ENCODE measurements at places on chromosomes 2 and 18.
A peak's percentile ranks its signal among the peaks of the same experiment; 100 is the strongest.

DNA sequence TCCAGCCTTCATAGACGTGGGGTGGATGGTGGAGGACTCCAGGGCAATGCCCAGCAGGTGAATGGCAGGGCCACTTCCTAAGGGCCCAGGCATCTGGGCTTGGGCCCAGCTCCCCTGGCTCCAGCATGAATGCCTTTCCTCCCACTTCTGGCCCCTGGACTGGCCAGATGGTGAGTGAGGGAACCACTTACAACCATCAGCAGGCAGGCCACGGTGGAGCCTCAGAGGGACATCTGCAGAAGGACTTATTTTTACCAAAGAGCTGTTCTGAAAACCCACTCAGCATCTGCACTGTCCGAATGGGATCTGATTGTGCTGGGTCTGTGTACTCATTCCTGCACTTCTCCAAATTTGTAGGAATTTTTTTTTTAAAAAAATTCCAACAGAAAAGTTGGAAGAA, 69.6 kb downstream of the SNTG2 start:
- no peak for DNase-seq

- no peak for DNase-seq
Observed at GRCh38 chr2:174964404-174964803, 40.8 kb downstream of the CHN1 start.

DNA sequence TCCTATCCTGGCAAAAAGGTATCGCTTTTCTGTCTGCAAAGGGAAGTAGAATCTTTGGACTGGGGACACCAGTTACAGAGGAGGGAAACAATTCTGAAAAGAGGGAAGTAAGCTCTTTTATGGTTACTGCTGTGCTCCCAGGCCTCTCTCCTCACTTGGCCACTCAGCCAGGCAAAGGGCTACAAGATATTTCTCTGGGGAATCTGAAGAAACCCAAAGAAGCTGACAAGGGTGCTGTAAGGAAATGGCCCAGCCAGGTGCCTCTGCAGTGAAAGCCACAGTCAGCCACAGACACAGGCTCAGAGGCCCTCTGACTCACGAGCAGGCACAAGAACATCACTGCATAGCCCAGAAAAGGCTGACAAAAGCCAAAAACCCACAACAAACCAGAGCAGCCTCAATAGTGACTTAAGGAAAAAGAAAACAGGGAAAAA, 5.8 kb downstream of the HDLBP start:
- no peak for DNase-seq

- DNase-seq, result no peak
Observed at GRCh38 chr2:20334605-20335203, 15.9 kb downstream of the PUM2 start.

DNA sequence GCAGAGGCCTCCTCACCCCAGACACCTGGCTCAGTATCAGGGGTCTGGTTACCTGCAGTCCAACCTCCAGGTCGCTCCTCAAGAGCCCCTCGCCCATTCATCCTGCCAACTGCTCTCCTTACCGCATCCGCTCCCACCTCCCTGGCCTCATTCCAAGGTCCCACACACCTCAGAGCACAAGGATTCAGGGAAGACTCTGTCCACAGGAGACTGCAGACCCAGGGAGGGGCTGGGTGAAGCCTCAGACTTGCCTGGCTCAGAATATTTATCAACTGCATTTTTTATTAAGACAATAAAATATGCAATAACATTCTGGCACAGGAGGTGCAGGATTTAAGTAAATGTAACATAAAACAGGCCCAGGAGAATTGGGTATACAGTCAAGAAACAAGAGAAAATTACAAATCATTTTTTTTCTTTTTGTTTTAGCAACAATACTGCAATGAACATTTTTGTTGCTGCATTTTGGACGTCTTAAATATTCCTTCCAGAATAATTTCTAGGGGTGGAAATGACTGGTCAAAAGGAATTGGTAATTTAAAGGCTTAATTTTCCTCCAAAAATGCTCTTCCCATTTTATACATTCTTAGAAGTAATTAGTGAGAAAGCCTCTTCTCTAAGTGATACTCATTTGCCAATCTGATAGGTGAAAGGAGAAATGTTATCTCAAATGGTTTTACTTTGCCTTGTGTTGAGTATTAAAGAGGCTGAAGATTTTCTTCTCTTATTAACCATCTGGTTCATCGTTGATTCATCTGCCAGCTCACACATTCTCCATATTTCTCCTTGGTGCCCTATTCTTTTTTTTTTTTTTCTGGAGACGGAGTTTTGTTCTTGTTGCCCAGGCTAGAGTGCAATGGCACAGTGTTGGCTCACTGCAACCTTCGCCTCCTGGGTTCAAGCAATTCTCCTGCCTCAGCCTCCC, 42.5 kb downstream of the TEX44 start:
- DNase-seq, result no peak

GRCh38 chr2:203720915-203721672, 14.7 kb downstream of the CD28 start:
- no peak for DNase-seq

DNA sequence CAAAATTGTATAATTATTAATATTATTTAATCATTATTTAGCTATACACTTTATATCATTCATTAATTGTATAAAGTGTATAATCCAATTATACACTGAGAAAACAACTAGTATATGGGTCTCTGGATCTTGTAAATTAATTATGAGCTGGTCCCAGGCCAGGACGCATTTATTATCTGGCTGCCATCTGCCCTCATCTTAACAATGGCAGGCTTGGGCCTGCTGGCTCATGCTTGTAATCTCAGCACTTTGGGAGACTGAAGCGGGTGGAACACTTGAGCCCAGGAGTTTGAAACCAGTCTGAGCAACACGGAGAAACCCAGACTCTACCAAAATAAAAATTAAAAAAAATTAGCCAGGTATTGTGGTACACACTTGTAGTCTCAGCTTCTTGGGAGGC, 502.2 kb upstream of the NRXN1 start:
- no peak for DNase-seq

- DNase-seq, result no peak
Observed at GRCh38 chr2:172819943-172820342, 84.3 kb downstream of the RAPGEF4 start.

DNA sequence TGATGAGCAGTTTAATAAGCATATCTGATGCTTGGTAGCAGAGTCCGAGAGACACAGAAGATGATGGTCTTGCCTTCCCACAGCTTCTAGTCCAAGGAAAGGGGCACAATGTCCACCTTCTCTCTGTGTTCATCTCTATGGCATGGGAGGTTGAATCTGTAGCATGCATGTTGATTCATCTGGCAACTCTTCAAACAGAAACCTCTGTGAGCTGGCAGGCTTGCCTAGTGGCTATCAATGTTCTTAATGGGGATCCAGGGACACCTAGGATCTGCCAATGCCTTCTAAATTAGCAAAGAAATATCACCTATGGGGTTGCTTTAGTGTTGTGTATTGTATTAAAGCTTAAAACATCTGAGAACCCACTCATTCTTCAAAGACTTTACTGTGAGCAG, 170.8 kb downstream of the INO80D start:
- no peak for DNase-seq

GRCh38 chr18:62777814-62778213, 62.5 kb downstream of the PHLPP1 start:
- no peak for DNase-seq

GRCh38 chr2:191166756-191167445, 16.1 kb upstream of the STAT4 start:
- DNase-seq, result no peak

DNA sequence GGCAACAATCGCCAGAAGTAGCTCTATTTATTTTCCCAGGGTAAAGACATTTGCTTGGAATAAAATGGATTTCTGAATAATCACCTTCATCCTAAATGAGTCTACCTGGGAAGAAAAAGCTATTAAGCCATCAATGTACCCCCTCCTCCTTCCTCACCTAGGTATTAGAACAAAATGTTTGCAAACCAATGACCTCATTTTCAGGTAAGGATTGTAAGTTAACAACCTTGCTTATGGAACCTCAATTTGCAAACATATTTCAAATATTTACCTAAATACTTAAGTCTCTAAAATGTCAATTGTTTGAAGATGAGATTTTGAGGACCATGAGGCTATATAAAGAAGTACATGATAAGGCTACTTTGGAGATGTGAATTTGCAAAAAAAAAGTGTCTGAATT, 43.9 kb downstream of the CAVIN2 start:
- DNase-seq, result no peak

DNA sequence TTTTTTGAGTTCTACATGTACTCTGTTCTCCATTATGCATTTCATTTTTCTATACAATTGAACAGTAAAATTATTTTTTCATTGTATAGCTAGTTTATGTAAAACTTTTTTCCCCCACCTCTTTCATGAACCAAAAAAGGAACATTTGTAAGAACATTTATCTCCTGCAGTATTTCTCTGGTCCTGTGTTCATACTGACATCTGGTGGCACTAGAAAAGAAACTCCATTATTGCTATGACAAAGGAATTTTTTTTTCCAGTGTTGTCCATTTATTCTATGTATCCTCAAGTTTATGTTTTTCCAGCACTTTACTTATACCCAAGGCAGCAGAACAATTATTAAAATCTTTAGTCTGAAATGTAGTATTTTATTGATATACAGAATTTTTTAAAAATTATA, 27.4 kb upstream of the CHAC2 start:
- DNase-seq, result no peak

- no peak for DNase-seq
Observed at GRCh38 chr2:67835266-67835665, 227.5 kb downstream of the C1D start.

DNA sequence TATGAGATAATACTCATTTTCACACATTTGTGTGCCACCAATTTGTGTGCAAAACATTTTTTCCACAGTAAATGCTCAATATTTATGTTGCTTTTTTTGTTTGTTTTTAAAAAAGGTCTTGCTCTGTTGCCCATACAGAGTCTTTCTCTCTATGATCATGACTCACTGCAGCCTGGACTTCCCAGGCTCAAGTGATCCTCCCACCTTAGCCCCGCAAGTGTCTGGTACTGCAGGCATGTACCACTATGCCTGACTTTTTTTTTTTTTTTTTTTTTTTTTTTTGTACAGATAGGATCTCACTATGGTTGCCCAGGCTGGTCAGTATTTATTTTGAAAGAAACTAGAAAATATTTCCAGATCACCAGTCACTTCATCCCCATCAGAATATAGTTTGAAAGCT, 297.8 kb upstream of the GYPC start:
- DNase-seq, result no peak

DNA sequence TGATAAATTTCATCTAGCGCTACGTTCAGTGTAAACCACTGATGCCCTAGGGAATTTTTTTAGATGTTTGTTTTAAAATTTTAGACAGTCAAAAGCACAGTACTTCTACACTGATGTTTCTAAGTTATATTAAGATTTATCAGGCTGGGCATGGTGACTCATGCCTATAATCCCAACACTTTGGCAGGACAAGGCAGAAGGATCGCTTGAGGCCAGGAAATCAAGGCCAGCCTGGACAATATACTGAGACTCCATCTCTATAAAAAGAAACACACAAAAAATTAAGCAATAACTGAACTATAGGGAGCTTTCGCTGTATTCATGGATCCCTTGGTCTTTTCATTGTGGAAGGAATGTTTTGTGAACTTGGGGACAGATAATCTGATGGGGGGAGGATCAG, 50.6 kb upstream of the MAPRE2 start:
- no peak for DNase-seq

DNA sequence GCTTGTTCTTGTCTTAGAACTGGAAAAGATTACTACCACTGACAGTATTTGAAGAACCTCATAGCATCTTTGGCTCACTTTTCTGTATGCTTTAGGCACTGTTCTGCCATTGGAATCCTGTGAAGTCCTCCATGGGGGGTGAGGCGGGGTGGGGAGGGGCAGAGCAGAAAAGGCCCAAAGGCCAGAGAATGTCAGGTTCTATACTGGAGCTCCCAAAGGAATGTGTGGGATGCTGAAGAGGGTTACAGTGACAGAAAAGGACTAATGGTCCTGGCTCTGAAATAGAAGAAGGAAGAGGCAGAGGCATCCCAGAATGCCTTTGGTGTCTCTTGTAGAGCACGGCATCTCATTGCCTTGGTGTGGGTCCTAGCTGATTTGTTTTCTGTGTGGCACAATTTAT, 141.9 kb downstream of the HAUS1 start:
- no peak for DNase-seq

DNA sequence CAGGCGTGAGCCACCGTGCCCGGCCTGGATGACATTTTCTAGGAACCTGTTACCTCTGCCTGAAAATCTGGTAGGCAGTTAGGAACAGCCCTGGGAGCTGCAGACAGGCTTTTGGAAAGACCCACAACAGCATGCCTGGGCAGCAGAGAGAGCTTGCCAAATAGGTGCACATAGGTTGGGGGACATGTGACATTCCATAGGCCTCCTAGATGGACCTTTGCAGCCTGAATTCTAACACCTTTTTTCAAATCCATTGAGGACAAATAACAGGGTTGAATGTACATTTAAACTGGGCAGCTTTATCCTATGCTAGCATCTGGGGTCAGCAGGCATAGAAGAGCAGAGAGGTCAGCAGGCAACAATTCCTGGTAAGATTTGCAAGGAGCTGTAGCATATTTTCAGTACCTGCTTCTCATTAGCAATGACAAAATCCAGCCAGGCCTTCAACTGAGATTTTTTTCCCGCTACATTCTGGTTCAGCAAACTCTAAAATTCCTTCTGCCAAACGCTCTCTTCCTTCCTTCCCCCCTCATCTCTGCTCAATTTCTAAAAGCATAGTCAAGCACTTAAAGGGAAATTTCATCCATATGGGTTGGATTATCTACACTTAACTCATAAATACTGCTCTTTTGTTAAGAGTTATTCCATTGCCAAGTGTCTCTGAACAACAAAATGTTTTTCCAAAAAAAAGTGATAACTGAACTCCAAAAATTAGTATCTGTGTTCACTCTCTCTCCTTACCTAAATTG, 75.2 kb downstream of the SOWAHC start:
- DNase-seq, result peak; percentile 20

- no peak for DNase-seq
Observed at GRCh38 chr2:223765221-223765785, 72.1 kb downstream of the AP1S3 start.

DNA sequence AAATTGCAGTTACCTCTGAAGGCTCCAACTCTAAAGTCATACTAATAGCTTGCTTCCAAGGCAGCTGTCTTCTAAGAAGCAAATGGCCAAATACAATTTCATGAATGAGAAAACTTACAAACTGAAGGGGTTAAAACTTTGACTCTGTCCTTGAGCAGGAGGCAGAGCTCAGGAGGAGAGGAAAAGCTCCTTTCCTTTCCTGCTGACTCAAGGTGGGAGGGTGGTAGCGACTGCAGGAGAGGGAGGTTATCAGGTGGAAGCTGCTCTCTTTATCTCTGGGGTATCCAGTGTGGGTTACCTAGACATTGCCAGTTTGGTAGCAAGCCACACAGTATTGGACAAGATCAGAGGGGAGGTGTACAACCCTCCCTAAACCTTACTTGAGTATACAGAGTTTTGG, 2.7 kb upstream of the EFEMP1 start:
- no peak for DNase-seq
